Colonic mucosa (tissue), 4 donors: ENCODE measurements at places on chromosomes 7 and 10. TPM values are rescaled to one million over a fixed set of nuclear protein-coding genes. Genes with fewer than 3 reads are reported as not detected.

DNA sequence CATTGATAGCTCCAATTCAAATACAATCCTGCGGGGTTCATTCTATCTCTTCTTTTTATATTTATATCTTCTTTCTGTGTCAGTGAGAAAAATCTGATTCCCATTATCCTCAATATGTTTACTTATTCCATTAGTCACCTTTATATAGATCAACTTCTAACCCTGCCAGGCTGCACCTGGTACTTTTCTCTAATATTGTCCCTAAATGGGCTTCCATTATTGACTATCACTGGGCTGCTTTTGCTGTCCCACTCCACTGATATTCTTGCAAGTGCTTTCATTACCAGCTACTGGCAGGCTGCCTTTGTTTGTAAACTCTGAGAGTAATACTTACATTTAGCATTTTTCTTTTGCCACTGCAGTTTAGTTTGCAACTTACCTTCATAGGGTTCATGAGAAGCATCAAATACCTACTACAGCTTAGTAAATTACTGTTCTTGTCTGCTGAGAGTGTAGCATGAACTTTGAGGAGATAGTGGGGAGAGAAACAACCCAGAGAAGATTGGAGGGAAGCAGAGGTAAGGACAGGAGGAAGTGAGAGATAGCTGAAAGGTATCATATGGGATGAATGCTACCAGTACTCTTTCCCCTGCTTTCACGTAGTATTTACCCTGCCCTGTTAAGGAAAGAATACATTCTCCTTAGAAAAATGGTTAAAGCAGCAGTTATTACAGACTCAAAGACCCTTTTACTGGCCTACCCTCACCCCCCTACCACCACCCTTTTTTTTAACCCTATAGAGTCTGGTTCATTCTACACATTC is 119.1 kb downstream of the PHTF2 start:
- no peak for DNase-seq
- H3K4me1 ChIP-seq = no peaks in the 10 kb centered on the region
- H3K27ac ChIP-seq = no peak overlapping the region

DNA sequence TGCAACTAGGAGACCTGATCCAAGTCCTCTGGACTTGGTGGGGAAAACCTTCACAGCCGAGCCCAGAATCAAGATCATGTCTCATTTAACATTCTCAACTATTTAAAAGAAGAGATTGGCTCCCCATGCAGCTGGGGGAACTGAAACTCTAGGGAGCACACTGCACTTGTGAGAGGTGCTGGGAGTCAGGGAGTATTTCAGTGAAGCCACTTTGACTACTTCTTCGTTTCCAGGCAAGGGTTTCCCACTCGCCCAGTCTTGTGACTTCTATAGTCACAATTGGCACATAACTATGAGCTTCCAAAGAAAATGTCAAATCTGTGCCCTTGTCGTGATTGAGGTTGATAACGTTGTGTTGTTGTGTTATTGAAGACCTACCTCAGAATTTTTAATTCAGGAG is 62.9 kb downstream of the AKR1B1 start:
- no peak for DNase-seq
- no peaks in the 10 kb centered on the region for H3K36me3 ChIP-seq
- H3K27me3 ChIP-seq = no peaks in the 10 kb centered on the region
- H3K27ac ChIP-seq = no peak overlapping the region
- H3K4me3 ChIP-seq = no peak overlapping the region

The SEMA4G gene
- 113 TPM for total RNA-seq

The FBXO24 gene
- total RNA-seq = 0.21 TPM

The ACTR3C gene
- 29.6 TPM for total RNA-seq

The MPLKIP gene
- 54.3 TPM for total RNA-seq

The AHR gene
- 48.9 TPM for total RNA-seq

DNA sequence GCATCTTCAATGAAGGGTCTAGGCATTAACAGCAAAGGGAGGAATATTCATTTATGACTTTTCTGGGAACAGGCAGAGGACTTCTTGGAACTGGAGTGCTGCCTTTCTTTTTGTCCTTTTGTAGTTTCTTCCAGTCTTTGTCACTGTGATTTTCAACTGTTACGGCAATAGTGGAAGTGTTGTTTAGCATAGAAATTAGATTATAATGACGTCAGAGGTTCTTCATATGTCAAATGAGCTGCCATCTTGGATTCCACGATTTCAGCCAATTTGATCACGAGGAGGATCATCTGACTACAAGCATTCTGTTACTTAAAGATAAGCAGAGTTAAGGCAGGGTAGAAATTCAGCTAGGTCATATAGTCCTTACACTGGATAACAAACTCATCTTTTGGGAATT is 239.0 kb downstream of the NEBL start:
- H3K36me3 ChIP-seq = no peaks in the 10 kb centered on the region
- H3K4me1 ChIP-seq = no peaks in the 10 kb centered on the region
- no peaks in the 10 kb centered on the region for H3K27me3 ChIP-seq
- H3K27ac ChIP-seq = no peak overlapping the region

DNA sequence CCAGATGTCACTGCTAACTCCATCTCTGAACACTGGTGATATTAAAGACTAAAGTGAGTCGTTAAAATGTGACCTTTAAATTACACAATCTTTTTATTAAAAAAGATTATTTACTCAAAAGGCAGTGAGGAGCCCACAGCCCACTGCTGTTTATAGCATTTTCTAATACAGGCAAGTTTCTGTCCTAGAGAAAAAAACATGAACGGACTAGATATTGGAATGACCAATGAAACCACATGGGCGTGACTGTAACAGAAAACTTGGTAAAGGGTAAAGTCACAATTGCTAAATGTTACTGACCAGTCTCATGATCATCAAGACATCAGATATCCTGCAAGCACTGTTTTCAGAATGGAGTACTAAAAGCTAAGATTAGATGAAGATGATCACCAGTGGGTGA is 78.7 kb downstream of the FEZF1 start:
- H3K27ac ChIP-seq = no peak overlapping the region
- H3K36me3 ChIP-seq = no peaks in the 10 kb centered on the region
- no peak overlapping the region for H3K4me3 ChIP-seq
- H3K27me3 ChIP-seq = no peaks in the 10 kb centered on the region
- DNase-seq = no peak

DNA sequence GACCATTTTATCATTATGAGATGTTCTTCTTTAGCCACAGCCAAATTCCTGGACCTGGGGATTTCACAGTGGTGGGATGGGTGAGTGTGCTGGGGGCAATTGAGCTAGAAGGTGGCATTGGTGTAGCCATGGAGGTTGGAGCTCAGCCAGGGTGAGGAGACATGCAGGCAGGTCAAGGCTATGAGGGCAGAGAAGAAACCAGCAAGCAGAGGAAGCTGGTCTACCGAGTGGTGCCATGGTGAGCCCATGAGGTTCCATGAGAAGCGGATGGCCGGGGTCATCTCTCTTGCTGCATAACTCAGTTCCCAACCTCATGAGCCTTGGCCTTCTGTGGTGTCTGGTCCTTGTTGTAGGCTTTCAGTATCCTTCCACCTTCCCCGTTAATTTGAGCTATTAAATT is 91.4 kb downstream of the CARD11 start:
- H3K36me3 ChIP-seq = no peaks in the 10 kb centered on the region
- no peak overlapping the region for H3K27ac ChIP-seq
- DNase-seq = no peak

- no peak for DNase-seq
- H3K36me3 ChIP-seq = no peaks in the 10 kb centered on the region
- peak overlapping the region; percentile 71 for H3K4me3 ChIP-seq
- no peaks in the 10 kb centered on the region for H3K27me3 ChIP-seq
Measured at GRCh38 chr7:42930889-42931288, 1.1 kb downstream of the PSMA2 start.

DNA sequence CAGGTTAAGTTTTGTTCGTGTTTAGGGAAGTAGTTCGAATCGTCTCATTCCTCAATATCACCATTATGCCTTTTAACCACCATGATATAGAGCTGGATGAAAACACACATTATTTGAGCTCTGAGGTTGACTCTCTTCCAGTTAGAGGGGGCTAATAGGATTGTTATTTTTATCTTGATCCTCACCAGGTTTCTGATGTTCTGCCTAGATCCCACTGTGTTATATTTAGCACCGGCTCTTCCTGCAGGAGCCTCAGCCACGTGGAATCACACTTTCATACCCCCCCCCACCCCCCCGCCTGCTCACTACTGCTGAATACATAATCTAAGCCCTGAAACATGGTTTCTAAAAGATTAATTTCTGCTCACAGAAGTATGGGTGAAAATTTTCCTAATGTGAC is 88.3 kb downstream of the NRCAM start:
- no peak overlapping the region for H3K27ac ChIP-seq
- no peak overlapping the region for H3K4me3 ChIP-seq
- no peaks in the 10 kb centered on the region for H3K4me1 ChIP-seq

The PHYHIPL gene
- total RNA-seq = 0.30 TPM

DNA sequence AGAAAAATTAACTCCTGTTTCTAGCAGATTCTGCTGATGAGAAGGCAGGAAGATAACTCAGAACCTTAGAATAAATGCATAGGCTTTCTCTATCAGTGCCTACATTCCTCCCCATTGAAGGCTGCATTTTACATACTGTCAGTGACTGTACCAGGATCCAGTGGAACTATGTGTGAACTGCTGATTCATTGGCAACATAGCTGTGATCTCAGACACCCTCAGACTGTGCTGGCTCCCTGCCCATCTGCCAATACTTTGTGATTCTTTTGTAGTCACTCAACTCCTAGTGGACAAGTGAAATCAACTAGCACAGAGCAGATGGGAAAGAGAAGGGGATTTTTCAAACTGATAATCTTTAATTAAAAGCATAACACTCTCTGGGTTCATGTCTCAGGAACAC is 375.8 kb downstream of the MDFIC start:
- no peak overlapping the region for H3K4me3 ChIP-seq
- H3K4me1 ChIP-seq = peaks cover 5% of the 10 kb centered on the region
- no peak overlapping the region for H3K27ac ChIP-seq
- H3K36me3 ChIP-seq = no peaks in the 10 kb centered on the region
- DNase-seq = no peak

DNA sequence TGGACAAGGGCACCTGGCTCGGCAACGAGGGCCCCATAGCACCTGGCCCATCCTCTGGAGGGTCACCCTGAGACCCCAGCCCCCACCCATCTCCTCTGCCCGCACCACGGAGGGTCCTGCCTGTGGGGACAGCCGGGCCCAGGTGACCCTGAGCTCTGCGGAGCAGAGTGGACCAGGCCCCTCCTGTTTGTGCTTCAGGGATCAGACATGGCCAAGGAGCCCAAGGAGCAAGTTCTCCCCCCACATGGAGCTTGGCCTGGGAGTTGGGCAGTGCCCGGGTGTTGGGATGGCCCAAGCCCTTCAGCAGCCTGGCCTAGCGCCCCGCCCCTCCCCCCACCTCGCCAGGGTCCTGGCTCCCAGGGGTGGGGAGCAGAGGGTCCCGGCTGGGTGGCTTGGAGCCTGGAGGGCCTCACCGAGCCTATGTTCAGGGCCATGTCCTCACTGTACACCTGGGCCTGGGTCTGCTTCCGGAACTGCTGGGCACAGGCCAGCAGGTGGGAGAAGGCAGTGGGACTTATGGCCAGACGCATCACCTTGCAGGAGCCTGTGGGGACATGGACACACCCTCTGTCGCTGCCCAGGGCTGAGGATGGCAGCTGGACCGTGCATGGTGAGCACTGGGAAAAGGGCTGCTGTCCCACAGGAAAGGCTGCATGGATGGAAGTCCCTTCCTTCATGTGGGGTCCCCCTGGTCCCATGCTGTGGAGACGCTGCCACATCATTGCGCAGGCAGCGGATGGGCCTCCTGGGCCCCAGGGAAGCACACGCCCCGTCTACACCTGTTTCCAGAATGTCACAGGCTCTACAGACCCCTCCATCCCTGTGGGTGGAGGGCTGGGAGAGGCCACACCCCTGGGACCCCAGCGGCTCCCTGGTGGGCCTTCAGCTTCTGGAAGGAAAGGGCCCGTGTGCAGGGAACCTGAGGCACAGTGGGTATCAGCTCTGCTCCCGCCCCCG is 49.2 kb upstream of the NKX6-2 start:
- H3K4me3 ChIP-seq = no peak overlapping the region
- H3K36me3 ChIP-seq = no peaks in the 10 kb centered on the region
- H3K27me3 ChIP-seq = peaks cover 10% of the 10 kb centered on the region
- H3K27ac ChIP-seq = no peak overlapping the region
- no peaks in the 10 kb centered on the region for H3K4me1 ChIP-seq
- no peak for DNase-seq

The GRM3 gene
- not detected for total RNA-seq

DNA sequence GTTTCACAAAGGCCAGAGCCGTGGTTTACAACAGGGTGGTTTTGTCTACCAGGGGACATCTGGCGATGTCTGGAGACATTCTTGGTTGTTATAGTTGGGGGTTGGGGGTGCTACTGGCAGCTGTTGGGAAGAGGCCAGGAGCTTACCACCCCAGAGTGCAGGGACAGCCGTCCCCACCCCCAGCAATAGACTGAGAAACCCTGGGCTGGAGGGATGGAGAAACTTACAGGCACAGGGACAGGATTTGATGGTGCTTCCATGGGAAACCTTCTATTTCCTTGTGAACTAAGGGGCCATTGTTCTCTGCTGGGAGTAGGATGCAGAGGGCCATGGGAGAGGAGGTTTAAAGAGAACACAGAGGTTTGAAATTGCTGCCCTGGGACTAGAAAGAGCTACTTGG is 10.9 kb downstream of the ADCK2 start:
- H3K4me1 ChIP-seq = no peaks in the 10 kb centered on the region
- no peak for DNase-seq
- H3K4me3 ChIP-seq = no peak overlapping the region
- no peaks in the 10 kb centered on the region for H3K27me3 ChIP-seq

DNA sequence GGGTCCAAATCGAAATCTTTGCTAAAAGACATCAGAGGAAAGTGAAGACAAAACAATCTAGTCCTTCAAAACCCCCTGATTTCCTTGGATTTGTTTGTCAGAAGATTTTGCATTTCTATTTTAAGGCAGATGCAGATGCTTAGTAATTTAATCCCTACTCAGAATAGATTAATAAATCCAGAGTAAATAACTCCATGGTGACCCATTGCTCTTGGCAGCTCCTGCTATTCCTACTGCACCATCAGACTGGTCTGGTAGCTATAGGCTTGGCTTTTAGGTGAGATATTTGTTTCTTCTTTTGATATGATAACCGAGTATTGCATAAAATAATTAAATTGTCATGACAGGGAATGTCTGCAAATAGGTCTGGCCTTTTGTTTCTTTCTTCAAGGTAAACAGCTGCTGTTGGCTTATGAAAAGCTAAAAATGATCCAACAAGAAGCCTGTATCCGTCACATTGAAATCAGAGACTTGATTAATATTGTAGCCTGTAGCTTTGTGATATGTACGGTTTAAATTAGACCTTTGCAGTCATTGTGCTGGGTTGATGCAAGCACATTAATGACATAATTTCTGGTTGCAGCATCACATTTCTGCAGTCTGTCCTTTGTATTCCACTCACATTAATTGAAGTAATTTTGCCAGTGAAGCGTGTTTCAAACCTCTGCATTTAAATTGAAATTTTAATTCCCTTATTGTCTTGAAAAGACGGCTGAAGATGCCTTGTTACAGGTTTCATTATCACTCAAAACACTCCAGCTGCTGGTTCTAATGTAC is 40.7 kb downstream of the EXOC4 start:
- DNase-seq = no peak
- H3K27me3 ChIP-seq = no peaks in the 10 kb centered on the region
- H3K27ac ChIP-seq = no peak overlapping the region
- no peak overlapping the region for H3K4me3 ChIP-seq
- H3K36me3 ChIP-seq = no peaks in the 10 kb centered on the region
- H3K4me1 ChIP-seq = no peaks in the 10 kb centered on the region
